ENCODE measurements at places on chromosomes 2 and 18.

DNA sequence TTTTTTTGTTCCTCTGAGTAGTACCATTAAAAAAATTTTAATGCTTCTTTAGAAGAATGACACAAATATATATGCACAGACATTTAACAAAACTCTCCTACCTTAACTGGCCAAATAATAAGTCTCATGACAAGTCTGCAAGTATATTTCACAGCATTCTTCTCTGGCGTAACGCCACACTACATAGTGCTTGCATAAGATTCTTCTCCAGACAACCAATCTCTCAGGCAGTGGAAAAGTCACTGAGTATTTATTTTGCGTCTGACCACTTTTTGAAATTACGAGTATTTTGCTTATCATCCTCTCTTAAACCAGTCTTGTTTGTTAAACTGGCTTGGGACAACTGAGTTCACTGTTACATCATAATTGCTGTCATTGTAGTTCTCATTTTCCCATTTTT lies 749.2 kb downstream of the ADCYAP1 start:
- DNase-seq, result no peak

- DNase-seq, result no peak
These were observed 334.1 kb downstream of the GBX2 start for GRCh38 chr2:235833971-235834620.

DNA sequence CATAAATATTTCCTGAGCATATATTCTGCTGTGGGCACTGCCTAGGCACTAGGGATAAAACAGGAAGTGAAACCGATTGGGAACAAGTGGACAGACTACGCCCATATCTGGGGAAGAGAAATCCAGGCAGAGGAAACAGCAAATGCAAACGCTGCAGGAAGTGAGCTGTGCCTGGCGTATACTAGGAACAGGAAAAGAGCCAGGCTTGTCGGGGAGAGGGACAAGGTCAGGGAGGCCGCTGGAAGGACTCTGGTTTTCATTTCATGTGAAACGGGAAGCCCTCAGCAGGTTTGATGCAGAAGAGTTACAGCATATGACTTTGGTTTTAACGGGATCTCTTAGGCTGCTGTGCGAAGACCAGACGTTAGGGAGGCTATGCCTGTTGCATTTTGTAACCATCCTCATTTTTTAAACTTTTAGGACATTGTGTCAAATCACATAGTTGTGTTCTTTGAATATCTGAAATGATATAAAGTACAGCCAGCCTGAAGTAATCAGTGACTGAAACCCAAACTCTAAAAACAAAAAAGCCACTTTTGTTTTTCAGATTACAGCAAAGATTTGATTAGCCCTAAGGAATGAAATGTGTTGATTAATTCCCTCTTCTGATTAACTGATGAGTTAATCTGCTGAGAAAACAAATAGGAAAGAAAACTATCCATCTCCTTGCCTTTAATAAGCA lies 110.2 kb upstream of the PIEZO2 start:
- DNase-seq, result no peak

DNA sequence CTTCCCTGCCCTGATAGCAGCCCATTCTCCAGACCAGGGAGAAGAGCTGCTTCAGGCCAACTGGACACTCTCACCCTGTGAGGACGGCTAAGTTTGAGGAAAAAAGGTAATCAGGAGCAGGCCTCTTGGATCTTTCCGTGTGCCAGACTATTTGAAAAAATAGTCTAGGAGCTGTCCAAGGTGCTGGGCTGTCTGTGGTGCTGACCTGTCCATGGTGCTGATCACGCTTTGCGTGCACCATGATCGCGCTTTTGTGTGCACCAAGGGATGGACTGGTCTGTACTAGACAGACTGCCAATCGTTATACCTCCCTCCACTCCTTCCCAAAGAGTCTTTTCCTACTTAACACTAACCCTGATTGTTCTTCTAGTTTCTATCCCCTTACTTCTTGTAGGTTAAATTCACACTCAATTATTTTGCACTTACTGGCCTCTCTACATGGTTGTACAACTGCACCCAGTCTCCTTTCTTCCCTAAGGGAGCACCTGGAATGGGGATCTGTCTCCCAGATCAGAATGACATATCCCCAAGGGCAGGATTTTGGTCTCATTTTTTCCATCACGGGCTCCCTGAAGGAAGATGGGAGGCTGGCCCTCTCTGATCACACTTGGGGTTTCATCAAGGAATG lies 295.4 kb downstream of the CELF4 start:
- no peak for DNase-seq

GRCh38 chr18:68532328-68532885 lies 182.5 kb downstream of the TMX3 start:
- DNase-seq, result no peak

- DNase-seq, result no peak
These were observed 585.8 kb upstream of the CHAC2 start for GRCh38 chr2:53181759-53182158.

DNA sequence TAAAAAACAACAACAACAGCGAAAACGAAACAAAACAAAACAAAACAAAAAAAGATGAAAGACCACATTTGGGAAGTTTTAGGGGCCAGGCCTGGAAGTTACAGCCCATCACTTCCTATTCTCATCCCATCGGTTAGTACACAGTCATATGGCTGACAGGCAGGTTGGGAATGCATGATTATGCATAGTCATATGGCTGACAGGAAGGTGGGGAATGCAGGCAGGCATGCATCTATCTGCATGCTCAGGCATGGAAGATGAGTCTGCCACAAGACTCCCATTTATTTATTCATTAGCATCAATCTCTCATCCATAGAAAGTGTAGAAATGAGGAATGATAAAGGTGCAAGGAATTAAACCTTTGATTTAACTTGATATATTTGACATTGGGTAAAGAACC lies 325.3 kb upstream of the MEX3C start:
- no peak for DNase-seq

DNA sequence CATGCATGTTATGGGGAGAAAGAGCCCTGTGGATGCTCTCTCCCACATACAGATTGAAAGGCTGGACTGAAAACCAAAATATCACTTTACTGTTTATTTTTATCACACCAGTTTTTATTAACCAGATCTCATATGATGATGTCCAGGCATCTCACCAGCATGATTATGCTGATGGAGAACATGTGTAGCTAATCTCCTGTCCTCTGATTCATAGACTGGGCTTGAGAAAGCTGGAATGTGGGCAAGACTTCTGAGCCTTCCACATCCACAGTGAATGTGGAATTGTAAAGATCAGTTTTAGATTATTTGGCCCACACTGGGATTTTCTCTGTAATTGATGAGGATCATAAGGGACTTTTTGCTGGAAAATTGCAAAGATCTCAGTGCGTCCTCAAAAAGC lies 137.9 kb downstream of the ICOS start:
- DNase-seq, result no peak

GRCh38 chr2:239609162-239609561 lies 208.3 kb upstream of the HDAC4 start:
- no peak for DNase-seq

DNA sequence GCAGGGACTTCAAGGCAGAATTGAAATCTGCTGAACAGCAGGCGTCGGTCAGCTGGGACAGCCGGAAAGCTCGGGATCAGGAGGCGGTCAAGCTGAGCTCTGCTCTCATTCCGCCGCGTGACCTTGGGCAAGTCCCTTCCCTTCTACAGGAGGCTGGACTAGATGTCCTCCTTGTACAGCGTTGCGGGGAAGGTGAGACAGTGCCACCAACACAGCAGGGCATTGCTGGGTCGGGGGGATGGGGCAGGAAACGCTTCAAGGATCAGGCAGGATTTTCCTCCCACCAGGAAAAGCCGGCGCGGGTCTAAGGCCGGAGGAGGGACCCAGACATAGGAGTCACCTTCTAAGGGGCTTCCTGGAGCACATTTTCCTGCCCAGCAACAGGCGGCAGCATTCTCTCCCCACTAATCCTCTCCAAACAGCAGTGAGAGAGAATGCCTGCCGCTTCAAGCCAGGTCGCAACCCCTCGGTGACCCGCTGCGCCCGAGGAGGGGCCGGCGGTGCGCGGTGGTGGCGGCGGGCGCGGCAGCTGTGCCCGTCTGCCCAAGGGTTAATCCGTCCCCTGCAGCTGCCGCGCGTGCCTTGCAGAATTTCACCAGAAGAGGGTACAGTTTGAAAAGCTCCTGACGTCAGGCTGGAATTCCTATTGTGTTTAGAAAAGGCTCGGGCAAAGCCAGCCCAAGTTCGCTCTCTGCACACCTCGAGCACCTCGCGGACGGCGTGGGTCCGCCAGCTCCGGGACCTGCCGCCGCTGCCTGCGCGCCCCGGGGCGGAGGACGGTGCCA lies at the start of gene KCNF1:
Gene KCNF1, plus strand, starts transcription at position 644 of the 785 bp plus-strand sequence. CDS start 493 bp downstream, outside the sequence.
- peak; percentile 63 for DNase-seq

DNA sequence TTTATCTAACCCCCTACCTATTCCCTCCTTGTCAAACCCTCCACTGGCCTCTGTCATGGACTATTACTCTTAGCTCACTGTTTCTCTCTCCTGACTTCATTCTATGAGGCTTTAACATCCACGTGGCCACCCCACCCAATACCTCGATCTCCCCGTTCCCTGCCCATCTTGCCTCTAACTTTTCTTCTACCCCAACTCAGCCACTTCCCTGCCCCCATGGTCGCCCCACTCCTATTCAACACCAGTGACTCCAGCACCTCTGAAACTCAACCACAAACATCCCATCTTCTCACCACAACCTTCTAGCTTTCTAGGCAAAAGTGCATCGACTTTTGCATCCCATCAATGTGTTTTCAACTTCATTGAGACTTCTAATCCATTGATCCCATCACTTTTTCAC lies 94.2 kb upstream of the EPAS1 start:
- no peak for DNase-seq

- no peak for DNase-seq
These were observed 10.3 kb downstream of the TUBB6 start for GRCh38 chr18:12318334-12318697.

DNA sequence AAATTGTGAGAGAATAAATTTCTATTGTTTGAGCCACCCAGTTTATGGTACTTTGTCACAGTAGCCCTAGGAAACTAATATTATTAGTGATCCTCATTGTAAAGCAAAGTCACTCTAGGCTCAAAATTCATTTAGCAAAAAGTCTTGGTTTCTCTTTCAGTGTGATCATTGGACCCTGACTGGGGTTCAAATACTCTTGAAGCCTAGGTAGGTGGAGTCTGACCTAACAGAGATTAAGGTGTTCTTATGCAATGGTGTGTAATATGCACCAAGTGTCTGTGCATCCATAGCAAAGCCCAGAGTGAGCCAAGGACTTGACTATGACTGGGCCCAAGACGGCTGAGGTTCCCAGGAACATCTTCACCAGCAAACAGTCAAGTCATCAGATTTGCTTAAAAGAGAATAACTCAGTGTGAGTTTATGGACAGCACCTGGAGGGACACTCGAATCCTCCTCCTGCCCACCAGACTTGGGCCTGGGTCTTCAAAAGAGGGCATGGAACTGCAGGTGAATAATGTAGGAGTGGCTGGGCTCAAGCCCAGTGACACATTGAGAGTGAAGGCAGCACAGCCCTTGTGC lies 51.1 kb upstream of the BCL11A start:
- DNase-seq, result no peak

DNA sequence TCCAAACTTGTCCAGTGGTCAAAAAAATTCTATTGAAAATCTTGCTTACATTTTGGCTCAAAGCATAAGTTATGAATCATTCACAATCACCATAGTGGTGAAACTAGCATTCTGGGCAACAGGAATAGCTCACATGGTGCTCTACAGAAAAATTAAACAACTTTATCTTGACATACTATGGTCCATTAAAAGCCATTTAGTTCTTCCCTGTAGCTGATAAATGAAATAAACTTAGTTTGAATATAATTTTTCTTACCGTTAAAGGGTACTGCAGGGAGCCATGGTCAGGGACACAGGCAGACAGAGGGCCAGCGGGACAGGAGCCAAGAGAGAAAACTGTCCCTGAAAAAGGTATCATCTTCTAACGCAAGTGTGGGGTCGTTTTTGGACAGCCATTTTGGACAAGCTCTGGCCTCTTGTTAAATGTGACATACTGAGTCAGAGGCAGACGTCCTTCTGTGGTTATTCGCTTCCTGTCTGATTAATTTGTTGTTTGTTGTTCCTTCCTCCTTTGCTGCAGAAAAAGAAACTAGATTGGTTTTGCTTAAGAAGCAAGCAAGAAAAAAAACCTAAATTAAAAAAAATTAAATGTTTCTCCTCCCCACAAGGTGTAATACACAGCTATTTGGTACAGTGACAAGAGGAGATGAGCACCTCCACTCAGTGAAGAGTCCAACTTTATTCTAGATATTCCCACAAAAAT lies at the start of gene WIPF1:
Gene WIPF1, minus strand, starts transcription at position 460 of the 703 bp plus-strand sequence. CDS start 12,231 bp downstream, outside the sequence.
- DNase-seq, result no peak

DNA sequence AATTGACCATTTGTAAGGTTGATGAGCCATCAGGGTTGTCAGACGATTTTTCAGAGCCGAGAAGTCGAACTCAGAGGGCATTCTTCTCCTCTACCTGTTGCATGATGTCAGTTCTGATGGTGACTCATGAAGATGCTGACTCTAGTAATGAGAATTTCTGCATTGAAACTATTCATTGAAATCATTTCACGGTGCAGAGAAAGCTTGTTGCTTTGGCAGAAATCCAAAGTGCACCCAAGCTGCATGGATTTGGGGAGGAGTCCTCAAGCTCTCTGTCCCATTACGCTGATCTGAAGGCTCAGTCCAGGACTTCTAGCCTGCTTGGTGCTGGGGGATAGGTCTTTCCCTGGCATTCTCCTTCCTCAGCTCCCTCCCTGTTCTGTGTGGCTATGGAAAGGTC lies 125.7 kb upstream of the PXDN start:
- peak; percentile 45 for DNase-seq

DNA sequence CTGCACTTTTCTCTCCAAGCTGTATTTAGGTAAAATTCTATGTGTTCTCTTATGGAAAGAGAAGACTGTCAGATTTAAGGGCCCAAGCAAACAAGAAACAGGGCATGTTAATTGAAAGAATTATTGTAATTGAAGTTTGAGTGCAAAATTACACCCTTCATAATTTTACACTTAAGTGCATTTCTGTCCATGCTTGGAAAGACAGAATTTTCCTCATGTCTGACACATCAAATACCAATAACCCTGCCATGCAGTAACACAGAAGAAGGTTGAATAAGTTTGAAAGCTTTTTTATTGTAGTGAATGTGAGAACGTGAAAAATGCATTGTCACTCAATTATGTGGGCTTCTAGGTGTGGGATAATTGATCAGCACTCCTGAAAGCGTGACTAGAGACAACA lies 52.9 kb upstream of the PARD3B start:
- peak; percentile 6 for DNase-seq

DNA sequence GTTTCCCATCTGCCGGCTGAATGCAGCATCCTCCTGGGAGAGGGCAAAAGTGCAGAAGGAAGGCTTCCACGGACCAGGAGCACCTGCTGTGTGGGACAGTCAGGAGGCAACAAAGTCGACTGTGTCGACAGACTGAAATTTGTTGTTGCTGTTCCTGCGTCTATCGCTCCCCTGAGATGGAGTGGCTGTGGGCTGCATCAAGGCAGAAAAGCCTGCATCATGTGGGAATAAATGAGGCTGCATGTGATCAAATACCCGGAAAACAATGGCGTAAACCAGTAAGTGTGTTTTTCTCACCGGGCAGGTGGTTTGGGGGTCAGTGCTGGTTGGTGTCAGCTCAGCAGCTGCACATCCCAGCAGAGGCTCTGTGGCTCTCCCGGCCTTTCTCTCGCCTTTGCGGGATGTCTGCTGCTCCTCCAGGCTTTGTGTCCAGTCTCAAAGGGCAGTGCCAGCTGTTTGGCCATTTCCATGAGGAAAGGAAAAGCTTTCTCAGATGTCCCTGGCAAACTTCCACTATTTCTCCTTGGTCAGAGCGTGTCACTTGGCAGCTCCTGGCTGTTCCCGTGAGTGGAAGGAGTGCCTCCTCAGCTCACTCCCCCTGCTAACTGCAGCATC lies 262.4 kb downstream of the NDUFA10 start:
- DNase-seq, result peak; percentile 24

- DNase-seq, result no peak
These were observed 47.5 kb downstream of the EML4 start for GRCh38 chr2:42216694-42217093.

- no peak for DNase-seq
These were observed 1.4 kb upstream of the KIF1A start for GRCh38 chr2:240821429-240821778.
